ENCODE measurements at places on chromosomes 6 and 20.

GRCh38 chr6:44221961-44222335 lies 1.4 kb upstream of the SLC29A1 start:
- DNase-seq: no peak

DNA sequence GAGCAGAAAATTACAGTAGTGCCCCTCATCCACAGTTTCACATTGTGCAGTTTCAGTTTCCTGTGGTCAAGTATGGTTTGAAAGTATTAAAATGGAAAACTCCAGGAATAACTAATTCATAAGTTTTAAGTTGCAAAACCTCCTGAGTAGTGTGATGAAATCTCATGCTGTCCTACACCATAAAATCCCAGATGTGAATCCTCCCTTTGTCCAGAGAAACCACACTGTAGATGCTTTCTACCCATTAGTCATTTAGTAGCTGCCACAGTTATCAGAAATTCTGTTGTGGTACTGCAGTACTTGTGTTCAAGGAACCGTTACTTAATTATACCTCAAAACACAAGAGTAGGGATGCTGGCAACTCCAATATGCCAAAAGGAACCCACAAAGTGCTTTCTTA lies 74.7 kb downstream of the PTCHD4 start:
- DNase-seq: no peak

DNA sequence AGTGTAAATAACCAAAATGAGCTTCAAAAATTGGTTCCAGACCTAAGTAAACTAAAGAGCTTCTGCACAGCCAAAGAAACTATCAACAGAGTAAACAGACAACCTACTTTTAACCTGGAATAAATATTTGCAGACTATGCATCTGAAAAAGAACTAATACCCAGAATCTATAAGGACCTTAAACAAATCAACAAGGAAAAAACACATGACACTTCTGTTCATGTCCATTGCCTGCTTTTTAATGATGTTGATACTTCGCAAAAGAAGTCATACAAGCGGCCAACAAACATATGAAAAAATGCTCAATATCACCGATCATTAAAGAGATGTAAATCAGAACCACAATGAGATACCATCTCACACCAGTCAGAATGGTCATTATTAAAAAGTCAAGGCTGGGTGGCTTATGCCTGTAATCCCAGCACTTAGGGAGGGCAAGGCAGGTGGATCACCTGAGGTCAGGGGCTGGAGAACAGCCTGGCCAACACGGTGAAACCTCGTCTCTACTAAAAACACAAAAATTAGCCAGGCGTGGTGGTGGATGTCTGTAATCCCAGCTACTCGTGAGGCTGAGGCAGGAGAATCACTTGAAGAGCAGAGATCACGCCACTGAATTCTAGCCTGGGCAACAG lies 42.5 kb upstream of the DST start:
- DNase-seq: no peak

- DNase-seq: no peak
Observed at GRCh38 chr20:23387118-23387443, 25.1 kb downstream of the GZF1 start.

DNA sequence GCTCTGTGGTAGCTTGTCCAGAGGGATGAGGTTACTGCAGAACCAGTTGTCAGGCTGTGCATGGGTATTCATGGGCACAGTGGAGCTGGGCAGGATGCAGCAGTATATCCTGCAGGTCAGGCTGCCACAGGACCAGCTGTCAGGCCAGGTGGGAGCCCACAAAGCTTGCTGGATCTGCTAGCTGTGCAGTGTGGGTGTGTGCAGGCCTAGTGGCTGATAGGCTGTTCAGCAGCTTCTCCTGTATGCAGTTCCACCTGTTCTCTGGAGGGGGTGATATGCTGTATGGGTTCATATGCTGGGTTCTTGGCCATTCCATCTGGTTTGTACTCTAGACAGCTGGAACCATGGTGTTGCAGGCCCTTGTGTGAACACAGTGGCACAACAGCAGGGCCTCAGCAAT lies 40.6 kb upstream of the TPD52L1 start:
- no peak for DNase-seq

DNA sequence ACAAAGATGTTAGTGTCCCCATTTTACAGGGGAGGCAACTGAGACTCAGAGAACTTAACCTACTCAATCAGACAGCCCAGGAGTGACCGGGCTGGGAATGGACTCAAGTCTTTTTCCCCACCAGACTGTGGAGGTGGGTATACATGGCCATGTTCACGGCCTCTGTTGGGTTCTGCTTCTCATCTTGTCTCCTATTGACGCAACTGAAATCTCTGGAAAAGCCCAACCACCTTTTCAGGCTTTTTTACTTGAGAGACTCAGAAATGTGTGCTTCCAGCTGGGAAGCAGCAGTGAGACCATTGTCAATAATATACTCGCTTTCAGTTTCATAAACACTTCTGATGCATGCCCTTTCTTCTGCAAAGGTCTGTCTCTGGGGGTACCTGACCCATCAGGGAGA lies 70.7 kb downstream of the SOBP start:
- DNase-seq: no peak

DNA sequence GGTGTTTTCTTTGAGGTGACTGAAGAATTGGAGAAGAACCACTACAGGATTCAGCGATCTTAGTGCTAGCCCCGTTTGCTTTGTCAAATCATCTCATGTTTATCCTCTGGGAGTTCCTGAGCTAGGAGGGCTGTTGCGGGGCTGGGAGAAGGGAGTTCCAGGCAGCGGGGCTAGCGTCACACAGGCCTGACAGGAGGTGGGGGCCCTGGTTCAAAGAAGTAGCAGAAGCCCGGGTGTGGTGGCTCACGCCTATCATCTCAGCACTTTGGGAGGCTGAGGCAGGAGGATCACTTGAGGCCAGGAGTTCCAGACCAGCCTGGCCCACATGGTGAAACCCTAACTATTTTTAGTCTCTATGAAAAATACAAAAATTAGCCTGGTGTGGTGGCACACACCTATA lies 33.2 kb upstream of the SULF2 start:
- DNase-seq: no peak

- DNase-seq: no peak
Observed at GRCh38 chr20:32278199-32278643, 770 bp downstream of the KIF3B start.

DNA sequence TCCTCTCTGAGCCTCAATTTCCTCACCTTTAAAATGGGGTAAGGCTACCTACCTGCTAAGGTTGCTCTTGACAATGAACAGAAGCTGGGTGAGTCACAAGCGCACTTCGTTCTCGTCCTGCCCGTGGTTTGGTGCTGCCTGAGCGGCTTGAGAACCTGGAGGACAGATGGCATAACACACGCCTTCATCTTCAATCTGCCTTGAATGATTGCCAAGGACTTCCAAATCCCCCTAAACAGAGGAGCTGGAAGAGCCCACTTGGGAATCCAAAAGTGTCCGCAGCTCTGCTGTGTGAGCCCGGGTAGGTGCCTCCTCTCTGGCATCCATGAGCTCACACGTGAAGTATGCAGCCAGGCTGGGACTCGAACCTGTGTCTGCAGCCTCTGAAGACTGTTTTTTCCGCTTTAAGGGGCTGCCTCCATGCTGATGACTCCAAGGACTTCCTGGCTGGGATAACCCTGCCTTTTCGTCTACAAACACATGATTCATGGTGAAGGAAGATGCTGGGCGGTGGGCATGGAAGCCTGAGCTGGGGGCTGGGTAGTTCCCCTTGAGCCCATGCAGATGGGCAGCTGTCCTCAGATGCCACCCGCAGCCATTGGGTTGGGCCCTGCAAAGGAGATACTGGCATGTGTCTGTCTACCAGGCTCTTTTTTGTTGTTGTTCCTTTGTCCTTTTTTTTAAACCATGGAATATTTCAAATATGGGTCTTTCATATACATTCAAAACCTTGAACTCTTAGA lies 25.3 kb upstream of the CSNK2A1 start:
- DNase-seq: no peak

GRCh38 chr6:156166093-156166492 lies 611.1 kb upstream of the ARID1B start:
- no peak for DNase-seq

DNA sequence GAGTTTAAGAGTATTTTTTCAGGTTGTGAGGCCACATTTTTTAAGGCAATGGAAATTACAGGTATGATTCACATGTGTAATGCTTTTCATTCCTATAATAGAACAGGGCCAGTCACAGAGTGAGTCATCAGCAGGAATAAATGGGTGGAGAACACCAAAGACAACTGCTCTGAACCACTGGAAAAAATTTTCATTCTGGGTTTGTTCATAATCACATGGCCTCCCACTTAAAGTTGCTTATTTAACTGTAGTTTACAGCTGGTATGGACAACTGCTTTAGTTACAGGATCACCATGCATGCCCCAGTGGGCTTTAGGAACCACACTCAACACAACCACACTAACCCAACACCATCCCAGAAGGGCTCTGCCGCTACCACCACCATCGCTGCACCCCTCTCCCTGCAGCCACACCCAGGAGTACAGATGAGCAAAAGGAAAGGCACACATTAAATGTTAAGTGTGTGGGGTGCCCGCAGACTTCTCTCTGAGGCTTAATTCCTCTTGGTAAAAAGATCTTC lies 107.0 kb upstream of the DST start:
- DNase-seq: no peak

GRCh38 chr20:7696311-7696710 lies 243.9 kb downstream of the HAO1 start:
- DNase-seq: no peak

DNA sequence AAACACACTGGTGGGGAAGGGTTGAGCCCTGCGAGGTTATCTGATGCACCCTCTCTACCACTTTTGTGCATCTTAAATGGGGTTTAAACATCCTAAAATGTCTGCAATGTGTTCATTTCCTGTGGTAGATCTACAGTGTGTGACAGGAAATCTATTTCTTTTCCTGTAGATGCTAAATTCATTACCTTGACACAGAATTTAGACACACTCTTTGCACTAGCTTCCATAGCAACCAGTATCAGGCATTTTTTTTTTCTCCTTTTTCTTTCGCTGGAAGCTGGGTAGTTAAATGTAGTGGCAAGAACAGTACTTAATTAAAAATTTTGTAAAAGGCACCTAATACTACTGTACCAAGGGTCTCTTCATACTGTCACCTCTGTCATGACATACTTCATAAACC lies 141.1 kb downstream of the RFPL4B start:
- DNase-seq: no peak

GRCh38 chr20:58402827-58403226 lies 13.8 kb downstream of the VAPB start:
- DNase-seq: no peak

GRCh38 chr6:128882991-128883611 lies at the start of gene LAMA2:
TSS of gene LAMA2 (plus strand) at chr6:128883138. CDS start at chr6:128883246, 108 bp downstream.
- no peak for DNase-seq

GRCh38 chr6:137867685-137868509 lies 838 bp downstream of the TNFAIP3 start:
- no peak for DNase-seq

DNA sequence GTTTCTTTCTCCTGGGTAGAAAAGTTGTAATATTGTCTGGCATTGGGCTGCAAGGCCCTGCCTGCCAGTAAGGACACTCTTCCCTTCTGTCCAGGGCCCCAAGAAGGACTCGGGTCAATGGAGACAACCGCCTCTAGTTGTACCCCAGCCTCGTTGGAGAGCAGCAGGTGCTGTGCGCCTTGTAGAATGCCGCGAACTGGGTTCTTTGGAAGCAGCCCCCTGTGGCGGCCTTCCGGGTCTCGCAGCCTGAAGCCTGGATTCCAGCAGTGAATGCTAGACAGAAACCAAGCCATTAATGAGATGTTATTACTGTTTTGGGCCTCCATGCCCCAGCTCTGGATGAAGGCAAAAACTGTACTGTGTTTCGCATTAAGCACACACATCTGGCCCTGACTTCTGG lies 37.0 kb downstream of the PLCG1 start:
- DNase-seq: no peak

- no peak for DNase-seq
Observed at GRCh38 chr6:111485342-111485741, 2.3 kb upstream of the REV3L start.

DNA sequence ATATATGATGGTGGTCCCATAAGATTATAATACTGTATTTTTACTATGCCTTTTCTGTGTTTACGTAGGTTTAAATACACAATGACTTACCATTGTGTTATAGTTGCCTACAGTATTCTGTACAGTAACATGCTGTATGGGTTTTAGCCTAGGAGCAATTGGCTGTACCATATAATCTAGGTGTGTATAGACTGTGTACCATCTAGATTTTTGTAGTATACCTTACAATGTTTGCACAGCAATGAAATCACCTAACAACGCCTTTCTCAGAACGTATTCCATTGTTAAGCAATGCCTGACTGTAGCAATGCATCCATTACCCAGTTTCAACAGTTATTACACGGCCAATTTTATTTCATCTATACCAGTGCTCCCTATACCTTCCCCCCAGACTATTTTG lies 10.7 kb downstream of the MACROD2 start:
- no peak for DNase-seq

DNA sequence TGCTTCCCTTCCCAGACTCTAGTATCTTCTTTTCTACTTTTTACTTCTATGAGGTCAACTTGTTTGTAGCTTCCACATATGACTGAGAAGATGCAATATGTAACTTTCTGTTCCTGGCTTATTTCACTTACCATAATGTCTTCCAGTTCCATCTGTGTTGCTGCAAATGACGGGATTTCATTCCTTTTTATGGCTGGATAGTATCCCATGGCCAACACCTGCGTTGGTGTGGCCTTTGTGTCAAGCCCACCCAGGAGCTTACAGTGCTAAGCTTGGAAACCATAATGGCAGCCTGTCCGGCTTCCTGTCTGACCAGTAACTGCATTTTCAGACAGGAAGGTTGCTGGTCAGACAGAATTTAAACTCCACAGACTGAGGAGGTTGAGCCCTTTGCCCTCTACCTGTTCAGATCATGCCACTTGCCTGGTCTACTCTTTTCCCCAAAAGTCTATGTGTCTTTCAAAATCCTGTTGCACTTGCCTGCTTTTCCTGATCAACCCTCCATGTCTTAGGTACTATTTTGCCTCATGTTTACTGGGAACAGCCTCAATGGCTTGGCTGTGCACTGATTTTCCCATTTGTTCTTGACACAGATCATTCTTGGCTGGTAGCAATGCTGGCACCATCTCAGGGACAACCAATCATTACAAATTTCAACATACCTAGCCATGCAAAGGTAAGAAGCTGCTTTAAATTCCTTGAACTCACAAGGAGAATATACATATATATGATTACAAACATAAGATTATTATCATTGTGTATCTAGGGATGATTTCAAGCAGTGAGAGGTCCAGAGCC lies 114.3 kb upstream of the PLEKHG1 start:
- DNase-seq: no peak

- no peak for DNase-seq
Observed at GRCh38 chr20:57719951-57720350, 10.1 kb upstream of the PMEPA1 start.

GRCh38 chr6:158708239-158708638 lies 58.4 kb downstream of the SYTL3 start:
- DNase-seq: no peak

- DNase-seq: no peak
Observed at GRCh38 chr6:37615564-37616340, 81.9 kb downstream of the MDGA1 start.

- no peak for DNase-seq
Observed at GRCh38 chr20:33316343-33316742, 33.3 kb downstream of the BPIFB1 start.

DNA sequence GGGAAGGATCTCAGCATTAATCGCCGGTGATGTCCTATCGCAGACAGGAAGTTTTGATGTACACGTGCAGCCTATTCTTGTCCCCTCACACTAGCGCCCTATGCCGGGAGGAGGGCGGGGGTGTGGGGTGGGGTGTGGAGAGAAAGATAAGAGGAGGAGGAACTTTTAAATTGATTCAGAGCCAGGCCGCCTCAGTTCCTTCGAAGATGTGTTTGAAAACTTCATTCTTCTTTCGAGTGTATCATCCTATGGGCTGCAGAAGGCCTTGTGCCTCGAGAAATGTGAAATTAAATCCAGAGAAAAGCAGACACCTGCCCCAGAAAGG lies 2.5 kb upstream of the POU3F2 start:
- DNase-seq: no peak

- DNase-seq: no peak
Observed at GRCh38 chr6:965343-965742, 272.4 kb upstream of the EXOC2 start.

All from stimulated activated CD4-positive, alpha-beta T cell treated with anti-CD3 and anti-CD28 coated beads, Interleukin-1b, Interleukin-23, amount 100 ng/mL, for 1 hour (primary cell).